ENCODE measurements at places on chromosomes 13 and 19. TPM values are rescaled to one million over a fixed set of nuclear protein-coding genes. Genes with fewer than 3 reads are reported as not detected.
A peak's percentile ranks its signal among the peaks of the same experiment; 100 is the strongest.

- DNase-seq, result peak; percentile 60
These were observed 25.8 kb upstream of the MAP3K10 start for GRCh38 chr19:40165362-40165937.

DNA sequence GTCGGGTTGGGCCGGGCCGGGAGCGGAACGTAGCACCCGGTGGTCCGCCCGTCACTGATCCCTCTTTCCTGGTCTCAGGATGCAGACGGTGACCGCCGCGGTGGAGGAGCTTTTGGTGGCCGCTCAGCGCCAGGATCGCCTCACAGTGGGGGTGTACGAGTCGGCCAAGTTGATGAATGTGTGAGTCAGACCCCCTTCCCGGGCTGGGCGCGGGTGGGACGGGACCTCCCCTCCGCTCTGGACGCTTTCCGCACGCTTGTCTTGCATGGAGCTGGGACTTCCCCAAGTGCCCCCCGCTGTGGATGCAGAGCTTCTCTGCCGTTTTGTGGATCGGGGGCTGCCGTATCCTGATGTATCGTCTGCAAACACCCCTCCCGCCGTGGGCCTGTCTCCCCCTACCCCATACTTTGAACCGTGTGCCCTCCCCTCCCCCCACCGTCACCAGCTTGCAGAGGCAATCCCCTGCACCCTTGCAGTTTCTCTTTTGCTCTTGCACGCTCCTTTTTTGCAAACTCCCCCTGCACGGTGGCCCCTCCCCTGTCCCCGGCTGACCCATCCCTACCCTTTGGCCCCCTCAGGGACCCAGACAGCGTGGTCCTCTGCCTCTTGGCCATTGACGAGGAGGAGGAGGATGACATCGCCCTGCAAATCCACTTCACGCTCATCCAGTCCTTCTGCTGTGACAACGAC lies 669 bp downstream of the GADD45B start:
- DNase-seq, result peak; percentile 67

DNA sequence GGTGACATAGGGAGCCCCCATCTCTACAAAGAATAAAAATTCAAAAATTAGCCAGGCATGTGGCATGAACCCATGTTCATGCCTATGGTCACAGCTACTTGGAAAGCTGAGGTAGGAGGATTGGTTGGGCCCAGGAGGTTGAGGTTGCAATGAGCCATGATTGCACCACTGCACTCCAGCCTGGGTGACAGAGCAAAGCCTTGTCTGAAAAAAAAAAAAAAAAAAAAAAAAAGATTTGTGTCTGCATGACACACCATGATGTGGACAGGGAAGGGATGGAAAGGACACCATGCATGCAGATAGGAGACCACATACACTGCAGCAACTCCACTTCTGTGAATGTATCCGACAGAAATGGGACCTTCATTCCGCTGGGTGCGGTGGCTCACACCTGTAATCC lies 34.0 kb upstream of the HOMER3 start:
- no peak for DNase-seq

DNA sequence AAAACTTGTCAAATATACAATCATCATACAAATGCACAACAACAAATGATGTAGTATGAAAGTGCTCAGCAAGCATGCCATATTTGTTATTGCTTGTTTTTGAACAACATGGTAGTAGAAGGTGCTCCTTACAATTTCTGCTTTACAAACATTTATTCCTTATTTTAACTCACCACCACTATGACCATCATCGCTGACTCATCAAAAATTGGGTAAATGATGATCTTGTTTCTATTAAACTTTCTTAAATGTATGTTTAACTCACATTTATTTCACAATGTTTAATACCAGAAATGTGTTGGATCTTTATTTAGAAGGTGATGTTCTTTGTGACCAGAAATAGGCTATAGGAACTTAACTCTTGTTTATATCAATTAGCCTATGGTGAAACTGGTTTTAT lies 45.5 kb downstream of the KCNRG start:
- DNase-seq, result no peak

- no peak for DNase-seq
These were observed 3.2 kb downstream of the RAB11B start for GRCh38 chr19:8393192-8393870.

DNA sequence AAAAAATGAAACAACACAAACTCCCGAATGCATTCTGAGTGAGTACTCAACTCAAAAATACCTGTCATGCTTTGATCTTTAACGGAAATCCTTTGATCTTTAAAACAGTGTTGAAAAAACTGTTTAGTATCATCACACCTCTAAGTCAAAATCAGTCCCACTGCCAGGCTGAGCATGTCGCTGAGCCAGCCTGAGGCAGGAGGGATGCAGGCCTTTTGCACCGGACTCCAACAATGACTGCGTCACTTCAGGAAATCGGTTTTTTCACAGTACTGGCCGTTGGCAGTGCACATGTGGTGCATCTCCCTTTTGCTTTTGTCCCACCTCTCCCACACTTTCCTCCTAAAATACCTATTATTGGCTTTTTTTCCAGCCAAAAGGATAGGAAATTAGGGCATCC lies 78.2 kb downstream of the SHISA2 start:
- no peak for DNase-seq

DNA sequence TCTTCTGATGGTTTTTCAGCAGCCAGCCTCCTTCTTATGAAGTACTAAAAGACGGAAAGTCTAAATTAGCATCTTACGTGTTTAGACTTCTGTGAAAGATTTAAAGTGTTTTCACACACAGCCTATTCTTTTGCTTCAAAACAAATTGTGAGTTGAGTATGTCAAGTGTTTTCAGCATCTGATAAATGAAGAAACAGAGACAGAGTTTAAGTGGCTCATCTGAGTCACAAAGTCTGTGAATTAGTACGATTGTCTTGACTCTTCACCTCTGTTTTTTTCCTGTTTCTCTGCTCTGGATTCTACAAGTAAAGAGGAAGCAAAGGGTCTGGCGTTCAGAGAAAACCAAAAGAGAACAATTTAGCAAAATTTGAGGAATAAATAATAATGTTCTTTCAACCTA lies 116.4 kb downstream of the FRY start:
- no peak for DNase-seq

DNA sequence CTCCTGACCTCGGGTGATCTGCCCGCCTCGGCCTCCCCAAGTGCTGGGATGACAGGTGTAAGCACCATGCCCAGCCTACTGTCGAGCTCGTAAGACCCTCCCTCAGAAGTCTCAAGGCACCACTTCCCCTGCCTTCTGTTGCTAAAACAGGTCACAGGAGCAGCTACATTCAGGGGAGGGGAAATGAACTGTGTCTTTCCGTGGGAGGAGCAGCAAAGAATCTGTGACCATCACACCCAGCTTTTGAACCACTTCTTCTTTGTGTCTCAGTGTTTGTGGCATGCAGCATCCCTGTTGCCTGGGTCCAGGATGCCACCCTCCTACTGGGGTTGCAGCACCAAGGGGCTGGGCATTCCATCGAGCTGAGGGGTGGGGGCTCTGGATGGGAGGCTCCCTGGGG lies 7.7 kb upstream of the CSNK1G2 start:
- no peak for DNase-seq

GRCh38 chr19:37896180-37896579 lies 10.2 kb downstream of the WDR87 start:
- no peak for DNase-seq

GRCh38 chr19:45578861-45579260 lies 5.7 kb downstream of the OPA3 start:
- no peak for DNase-seq

- no peak for DNase-seq
These were observed 7.5 kb downstream of the ELAVL1 start for GRCh38 chr19:7997809-7998480.

- no peak for DNase-seq
These were observed 450 bp downstream of the FBXW9 start for GRCh38 chr19:12695997-12696365.

GRCh38 chr13:30373727-30374126 lies 48.6 kb upstream of the UBE2L5 start:
- DNase-seq, result no peak

GRCh38 chr19:50331994-50332243 lies 2.7 kb upstream of the KCNC3 start:
- DNase-seq, result no peak

GRCh38 chr13:40648040-40648439 lies 18.4 kb downstream of the FOXO1 start:
- no peak for DNase-seq

GRCh38 chr19:13417054-13417453 lies 89.2 kb downstream of the CACNA1A start:
- DNase-seq, result no peak

- no peak for DNase-seq
These were observed 7.8 kb downstream of the SMARCA4 start for GRCh38 chr19:10968527-10969135.

GRCh38 chr19:33726756-33727155 lies 69.9 kb upstream of the KCTD15 start:
- no peak for DNase-seq

DNA sequence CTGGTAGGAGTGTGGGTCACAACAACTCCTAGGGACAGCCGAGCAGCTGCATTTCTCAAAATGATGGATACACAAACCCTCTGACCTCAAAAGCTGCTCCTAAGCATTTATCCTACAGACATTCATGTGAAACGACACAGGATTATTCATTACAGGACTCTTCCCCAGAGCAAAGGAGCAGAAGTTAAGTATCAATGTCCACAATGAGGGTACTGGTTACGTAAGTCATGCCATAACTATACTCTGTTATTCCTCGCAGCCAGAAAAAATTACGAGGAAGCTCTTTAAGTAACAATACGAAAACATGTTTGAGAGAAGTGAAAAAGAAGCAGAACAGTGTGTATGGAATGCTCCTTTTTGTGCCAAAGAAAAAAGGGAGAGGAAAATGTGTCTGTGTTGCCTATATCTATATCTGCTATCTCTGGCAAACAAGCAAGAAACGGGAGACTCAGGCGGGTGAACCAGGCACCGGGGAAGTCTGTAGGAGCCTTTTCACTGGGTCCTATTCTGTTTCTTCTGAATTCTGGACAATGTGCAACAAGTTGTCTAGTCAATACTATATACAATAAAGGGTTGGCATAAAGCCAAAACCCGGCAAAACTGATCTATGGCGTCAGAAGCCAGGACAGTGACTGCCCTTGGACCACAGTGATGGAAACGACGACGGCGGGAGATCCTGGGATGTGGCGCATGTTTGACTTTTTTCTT lies 1.3 kb downstream of the ISOC2 start:
- DNase-seq, result no peak

- no peak for DNase-seq
These were observed at the start of gene HIF3A for GRCh38 chr19:46296722-46297461. Gene HIF3A, plus strand, starts transcription at chr19:46297042. Its CDS starts 35 bp downstream, at chr19:46297077.

KIR2DL4 gene
- total RNA-seq, result not detected

CTXN1 gene
- total RNA-seq, result not detected

ZNF844 gene
- 20.9 TPM for total RNA-seq

CERS1 gene
- not detected for total RNA-seq

ZC3H13 gene
- 41.1 TPM for total RNA-seq

PNMA8A gene
- total RNA-seq, result 0.62 TPM

PLPP2 gene
- not detected for total RNA-seq

ZNF808 gene
- total RNA-seq, result 51.5 TPM

MEIS3 gene
- total RNA-seq, result 0.17 TPM

MUC16 gene
- 0.10 TPM for total RNA-seq

DENND1C gene
- total RNA-seq, result 118 TPM

All from naive thymus-derived CD4-positive, alpha-beta T cell (primary cell).